ENCODE measurements at places on chromosomes 5 and 9. TPM values are rescaled to one million over a fixed set of nuclear protein-coding genes. Genes with fewer than 3 reads are reported as not detected.

DNA sequence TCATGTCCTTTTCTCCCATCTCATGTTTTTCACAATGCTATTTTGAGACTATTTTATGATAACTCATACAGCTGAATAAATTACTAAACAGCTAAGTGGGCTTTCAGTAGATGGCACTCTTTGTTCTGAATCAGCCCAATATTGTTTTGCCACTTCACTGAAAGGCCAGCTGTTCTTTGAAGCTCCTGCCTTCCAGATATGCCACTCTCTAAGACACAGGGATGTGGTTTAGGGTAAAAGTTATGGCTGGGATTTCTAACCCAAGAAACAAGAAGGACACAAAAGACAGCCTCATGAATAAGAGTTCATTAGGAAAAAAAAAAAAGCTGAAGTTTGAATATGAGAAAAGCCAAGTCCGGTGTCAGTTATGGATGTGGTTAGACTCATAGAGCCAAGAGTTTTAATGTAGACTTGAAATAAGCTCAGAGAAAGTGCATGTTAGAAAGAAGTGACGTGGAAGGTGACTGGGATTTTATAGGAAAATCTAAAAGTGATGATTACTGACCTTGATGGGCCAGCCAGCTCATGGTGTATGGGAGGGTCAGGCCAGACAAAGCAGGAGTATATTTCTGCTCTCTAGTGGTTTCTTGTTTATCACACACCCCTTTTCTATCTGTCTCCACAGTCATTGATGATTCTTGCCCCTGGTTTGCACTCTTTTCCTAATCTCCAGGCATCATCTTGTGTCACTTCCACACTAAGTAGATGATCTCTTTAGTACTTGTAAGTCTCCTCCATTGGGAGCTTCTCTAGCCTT is 488.5 kb downstream of the NR2F1-AS1 start:
- no peak for ATAC-seq

DNA sequence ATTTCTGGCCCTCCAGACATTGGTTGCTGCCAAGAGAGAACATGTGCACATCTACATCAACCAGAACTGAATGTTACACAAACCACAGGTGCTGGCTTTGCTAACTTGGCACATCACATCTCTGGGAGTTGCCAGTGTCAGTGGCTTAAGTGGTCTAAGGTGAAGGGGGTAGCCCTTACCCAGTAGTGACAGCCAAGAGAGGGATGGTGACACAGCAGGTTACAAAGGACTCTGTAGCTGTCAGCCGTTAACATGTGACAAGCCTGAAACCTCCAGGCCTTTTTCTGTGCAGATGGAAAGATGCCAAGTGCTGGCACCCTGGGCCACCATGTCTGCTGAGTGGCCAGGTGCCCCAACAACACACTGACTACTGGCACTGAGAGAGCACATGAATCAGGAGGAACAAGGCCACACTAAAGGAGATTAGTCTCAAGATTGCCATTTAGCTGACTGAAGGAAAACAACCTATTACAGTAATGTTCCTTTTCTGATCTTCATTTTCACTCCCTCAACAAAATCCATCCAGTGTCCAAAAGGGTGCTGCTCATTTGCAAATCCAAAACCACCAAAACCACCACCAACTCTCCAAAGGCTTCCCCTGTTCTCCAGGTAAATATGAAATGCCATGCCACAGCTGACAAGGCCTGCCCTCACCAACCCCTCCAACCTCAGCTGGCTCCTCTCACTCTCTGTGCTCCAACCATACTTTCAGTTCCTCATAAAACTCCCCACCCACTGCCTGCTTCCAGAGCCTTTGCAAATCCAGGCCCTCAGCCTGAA is 20.2 kb downstream of the SIL1 start:
- no peak for ATAC-seq

GRCh38 chr5:131634238-131634637 is 791 bp downstream of the RAPGEF6 start:
- ATAC-seq: no peak

DNA sequence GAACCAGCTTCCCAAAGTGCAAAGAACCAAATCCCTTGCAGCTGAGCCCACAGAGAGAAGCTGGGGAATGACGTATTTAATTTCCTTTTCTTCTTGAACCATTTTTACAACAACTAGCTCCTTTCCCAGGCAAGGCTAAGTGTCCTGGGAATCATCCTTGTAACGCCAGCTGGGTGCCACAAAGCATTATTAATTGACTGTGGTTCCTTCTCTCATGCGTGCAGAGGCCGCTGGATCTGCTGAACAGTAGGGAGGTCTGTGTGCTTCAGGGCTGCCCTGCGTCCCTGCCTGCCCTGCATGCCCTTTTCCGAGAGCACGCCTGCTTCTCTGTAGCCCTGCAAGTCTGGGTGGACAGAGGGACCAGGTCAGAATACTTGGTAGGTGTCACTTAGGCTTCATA is 124.1 kb upstream of the OTULINL start:
- no peak for ATAC-seq

DNA sequence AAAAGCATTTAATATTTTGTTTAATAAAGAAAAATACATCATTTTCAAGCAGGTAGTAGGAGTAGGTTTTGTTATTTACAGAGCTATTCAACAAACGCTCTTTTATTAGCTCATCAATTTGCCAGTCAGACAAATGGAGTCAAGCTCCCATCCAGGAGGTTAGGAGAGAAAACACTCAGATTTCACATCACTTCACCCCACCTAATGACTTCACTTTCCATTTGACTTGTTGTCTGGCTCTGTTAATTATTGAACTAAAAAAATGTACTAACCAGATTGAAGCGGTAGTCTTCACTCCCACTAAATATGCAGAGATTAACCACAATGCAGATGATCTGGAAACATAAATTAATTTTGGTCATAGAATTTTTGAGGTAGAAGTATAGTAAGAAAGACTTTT is 193.6 kb upstream of the VCAN start:
- no peak for ATAC-seq

- peak; percentile 6 for ATAC-seq
Observed at GRCh38 chr5:140664030-140664358, 710 bp upstream of the WDR55 start.

- ATAC-seq: no peak
Observed at GRCh38 chr5:66697796-66698564, 101.8 kb downstream of the MAST4 start.

GRCh38 chr9:106478312-106478711 is 384.7 kb upstream of the ZNF462 start:
- ATAC-seq: no peak

- no peak for ATAC-seq
Observed at GRCh38 chr9:109887079-109887478, 107.1 kb downstream of the PALM2AKAP2 start.

The WDR31 gene
- total RNA-seq: 3.7 TPM
